ENCODE measurements at places on chromosomes 7 and 10.

GRCh38 chr10:85459906-85460305 lies 906.7 kb downstream of the GRID1 start:
- no peak for DNase-seq

GRCh38 chr7:112930787-112931186 lies 140.6 kb upstream of the TMEM168 start:
- no peak for DNase-seq

DNA sequence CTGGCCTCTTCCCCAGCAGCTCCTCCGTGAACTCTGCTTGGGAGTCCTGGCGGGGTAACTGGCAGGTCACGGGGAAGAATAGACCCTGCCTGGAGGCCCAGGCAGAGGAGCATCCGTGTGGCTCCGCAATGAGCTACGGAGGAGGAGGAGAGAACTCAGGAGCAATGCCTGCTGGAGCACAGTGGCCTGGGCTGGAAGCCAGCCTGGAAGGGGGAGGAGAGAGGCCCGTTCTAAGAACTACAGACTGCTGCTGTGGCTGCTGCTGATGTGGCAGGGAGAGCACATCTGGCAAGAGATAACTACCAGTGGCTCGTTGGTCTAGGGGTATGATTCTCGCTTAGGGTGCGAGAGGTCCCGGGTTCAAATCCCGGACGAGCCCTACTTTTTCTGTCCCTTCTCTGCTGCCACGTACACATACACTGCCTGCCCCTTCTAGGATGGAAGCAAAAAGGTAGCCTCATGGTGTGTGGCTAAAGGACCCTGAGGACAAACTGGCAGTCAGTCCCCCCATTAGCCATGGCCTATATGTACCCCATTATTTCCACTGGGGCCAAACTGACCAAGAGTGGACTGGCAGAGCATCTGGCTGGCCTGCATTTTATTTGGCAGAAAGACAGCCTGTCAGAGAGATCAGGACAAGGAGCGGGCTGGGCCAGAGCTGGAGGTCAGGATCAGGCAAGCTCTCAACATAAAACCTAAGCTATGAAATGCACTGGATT lies 7.7 kb upstream of the OPN1SW start:
- DNase-seq = no peak

DNA sequence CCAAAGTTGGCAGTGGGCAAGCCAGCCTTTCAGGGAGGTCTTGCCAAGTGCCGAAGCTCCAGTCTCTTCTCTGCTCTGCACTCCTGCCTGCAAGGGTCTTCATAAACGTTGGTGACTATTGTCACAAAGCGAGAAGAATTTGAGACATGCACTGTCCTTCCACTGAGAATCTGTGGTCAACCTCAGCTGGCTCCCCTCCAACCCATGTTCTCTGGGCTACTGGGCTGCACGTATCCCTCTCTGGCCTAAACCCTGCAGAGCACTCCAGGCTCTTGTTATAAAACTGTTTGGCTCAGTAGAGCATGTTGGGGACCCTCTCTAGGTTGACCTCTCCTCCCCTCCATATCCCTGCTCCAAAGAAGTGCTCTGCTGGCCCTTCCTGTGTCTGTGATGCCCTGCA lies 260.4 kb upstream of the NFE2L3 start:
- DNase-seq = no peak

DNA sequence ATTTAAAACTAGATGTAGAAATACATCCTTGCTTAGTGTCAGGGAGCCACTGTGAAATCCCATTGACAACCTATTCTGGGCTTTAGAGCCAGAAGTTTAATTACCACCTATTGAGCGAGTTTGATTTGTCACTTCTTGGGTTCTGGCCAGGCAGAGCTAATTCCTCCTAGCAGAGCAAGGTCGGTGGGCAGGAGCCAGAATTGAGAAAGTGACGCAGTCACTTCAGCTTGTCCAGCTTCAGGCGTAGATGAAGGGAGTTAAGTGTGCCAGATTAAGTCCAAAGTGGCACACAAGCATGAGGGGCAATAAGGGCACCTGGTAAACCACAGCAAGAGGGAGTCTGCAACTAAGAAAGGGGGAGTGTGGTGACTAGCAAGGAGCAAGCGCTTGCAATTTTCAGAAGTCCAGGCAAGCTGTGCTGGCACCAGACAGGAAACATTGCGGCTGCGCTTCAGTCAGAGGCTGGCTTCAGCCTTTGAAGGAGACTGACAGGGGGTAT lies 119.4 kb downstream of the ST7 start:
- no peak for DNase-seq

DNA sequence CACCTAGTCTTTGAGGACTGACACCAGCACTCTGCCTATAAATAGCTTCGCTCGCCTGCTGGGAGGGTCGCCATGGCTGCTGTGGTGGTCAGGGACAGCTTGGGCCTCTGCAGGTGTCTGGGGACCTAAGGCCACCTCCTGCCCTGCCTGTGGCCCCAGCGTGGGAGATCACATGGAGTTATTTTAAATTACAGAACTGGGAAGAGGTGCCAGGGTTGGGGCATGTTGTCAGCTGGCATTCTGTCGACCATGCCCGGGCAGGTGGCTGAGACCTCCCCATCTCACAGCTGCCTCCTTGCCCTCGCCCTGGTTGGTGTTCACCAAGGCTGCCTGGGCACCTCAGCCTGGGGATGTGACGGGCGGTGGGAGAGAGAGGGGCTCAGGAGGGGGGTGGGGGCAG lies 18.1 kb downstream of the SHH start:
- DNase-seq = no peak

DNA sequence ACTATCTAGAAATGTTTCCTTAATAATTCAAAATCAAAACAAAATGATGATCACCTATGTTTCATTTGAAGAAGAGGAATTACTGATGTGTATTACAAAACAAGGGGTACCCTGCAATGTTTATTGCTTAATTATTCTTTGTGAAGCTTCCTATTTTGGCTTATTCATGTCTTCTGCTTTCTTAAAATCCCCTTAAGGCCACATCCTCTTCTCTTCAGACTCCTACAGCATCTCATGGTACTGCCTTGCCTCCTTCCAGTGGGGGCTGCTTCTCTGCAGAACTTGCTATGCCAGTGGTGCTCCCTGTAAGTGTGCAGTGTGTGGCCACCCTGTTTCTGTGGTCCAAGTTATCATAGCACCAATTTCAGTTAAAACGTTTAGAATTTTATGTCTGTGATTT lies 35.0 kb downstream of the CCDC146 start:
- DNase-seq = no peak

GRCh38 chr7:2371329-2371728 lies 16.7 kb downstream of the EIF3B start:
- DNase-seq = no peak

- no peak for DNase-seq
Measured at GRCh38 chr10:42872865-42873435, 90.4 kb downstream of the BMS1 start.

- no peak for DNase-seq
Measured at GRCh38 chr10:32982911-32983909, 25.2 kb upstream of the ITGB1 start.

DNA sequence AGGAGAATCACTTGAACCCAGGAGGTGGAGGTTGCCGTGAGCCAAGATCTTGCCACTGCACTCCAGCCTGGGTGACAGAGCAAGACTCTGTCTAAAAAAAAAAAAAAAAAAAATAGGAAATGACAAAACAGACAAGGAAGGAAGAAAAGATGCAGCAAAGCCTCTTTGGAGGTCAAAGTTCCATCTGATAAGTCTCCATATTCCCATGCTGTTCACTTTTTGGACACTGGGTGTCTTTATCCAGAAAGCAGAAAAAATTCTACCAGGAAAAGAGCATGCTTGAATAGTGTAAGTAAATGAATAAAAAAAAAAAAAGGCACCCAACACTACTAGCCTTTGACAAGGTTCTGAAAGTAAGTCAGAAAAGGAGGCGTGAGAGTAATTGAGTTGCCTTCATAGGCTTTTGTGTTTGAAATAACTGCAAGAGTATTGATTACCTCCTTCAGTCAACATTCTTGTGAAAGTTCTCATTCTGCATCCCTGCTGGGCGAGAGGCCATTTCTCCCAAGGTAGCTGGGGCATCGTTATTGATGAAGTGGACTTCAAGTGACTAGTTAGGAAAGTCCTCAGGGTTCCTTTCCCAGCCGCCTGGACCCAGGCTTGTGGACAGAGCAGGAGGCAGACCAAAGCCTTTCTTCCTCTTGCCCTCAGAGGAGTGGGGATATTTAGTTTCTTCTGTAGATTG lies 133.3 kb upstream of the KIF5B start:
- DNase-seq = no peak

GRCh38 chr7:81684514-81685269 lies 85.2 kb downstream of the HGF start:
- no peak for DNase-seq

DNA sequence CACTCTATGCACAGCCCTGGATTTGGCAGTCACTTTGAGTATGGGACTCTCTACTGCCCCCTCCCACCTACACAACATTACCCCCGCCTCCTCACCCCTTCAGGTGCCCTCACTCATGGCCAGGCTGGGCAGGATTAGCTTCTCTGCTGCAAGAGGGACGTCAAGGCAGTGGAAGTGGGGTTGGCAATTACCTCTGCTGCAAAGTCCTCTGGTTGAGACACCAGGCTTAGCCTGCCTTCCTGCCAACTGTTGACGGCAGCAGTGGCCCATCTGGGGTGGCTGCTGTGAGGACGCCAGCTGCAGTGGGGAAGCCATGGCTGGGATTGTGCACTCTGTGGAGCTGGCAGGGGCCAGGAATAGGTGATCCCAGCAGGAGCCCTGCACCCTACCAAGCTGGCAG lies 26.7 kb downstream of the SVIL start:
- DNase-seq = no peak

GRCh38 chr10:29849126-29849833 lies 210.1 kb downstream of the JCAD start:
- no peak for DNase-seq

DNA sequence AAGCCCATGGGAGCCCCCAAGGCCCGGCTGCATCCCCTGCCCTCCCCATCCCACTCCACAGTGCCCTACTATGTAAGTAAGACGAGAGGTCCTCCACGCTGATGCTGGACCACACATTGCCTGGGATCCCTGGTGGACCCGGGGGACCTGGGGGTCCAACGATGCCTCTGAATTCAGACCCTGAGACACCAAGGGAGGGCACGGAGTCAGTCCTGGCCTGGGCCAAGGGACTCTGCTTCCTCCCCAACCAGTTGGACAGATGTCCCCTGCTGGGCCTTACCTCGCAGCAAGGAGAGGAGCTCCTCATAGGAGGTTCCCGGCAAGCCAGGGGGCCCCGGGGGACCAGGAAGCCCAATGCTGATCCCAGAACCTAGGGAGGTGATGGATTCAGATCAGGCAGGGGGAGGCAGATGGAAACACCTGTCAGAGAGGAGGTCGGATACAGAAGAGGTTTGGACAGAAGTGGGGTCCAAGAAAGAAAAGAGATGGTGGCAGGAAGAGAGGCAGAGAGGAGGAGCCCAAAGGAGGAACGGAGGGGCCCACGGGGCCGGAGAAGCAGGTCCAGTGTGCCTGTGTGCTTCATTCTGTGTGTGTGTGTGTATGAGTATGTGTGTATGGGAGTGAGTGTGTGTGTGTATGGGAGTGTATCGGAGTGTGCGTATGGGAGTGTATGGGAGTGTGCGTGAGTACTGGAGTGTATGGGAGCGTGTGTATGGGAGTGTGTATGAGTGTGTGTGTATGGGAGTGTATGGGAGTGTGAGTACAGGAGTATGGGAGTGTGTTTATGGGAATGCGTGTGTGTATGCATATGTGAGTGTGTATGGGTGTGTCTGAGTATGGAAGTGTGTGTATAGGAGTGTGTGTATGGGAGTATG lies 50.2 kb downstream of the COL17A1 start:
- DNase-seq = no peak

GRCh38 chr7:148791546-148791945 lies 92.5 kb downstream of the EZH2 start:
- no peak for DNase-seq

DNA sequence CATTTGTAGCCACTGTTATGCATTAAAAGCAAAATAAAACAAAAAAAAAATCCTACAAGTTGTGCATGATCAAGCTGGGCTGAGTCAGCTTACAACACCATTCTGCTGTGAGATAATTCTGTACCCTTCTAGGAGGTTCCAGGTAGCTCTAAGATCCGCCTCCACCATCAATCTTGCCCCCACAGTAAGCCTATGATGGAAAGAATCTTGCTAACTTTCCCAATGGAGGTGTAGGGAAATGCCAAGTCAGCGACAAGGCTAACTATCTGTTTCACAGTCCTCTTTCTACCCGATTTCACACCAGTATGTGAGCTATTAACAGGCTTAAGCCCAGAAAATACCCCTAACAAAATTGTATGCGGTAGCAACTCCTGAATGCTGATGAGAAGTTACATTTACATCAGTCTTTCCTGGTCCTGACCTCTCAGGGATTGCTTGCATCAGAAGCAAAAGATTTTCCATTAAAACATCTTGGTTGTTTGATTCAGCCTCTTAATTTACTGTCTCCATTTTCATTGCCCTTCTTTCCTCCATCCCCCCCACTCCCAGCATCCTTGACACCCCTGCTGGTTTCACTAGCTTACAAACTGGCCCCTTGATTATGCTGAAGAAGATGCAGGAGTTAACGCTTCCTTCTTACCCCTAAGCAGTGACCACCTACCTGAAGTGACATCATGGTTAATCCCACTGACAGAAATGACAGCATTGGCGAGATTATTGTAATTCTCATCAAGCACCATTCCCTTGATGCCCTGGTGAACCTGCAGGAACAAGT lies 27.8 kb downstream of the CPN1 start:
- DNase-seq = no peak

DNA sequence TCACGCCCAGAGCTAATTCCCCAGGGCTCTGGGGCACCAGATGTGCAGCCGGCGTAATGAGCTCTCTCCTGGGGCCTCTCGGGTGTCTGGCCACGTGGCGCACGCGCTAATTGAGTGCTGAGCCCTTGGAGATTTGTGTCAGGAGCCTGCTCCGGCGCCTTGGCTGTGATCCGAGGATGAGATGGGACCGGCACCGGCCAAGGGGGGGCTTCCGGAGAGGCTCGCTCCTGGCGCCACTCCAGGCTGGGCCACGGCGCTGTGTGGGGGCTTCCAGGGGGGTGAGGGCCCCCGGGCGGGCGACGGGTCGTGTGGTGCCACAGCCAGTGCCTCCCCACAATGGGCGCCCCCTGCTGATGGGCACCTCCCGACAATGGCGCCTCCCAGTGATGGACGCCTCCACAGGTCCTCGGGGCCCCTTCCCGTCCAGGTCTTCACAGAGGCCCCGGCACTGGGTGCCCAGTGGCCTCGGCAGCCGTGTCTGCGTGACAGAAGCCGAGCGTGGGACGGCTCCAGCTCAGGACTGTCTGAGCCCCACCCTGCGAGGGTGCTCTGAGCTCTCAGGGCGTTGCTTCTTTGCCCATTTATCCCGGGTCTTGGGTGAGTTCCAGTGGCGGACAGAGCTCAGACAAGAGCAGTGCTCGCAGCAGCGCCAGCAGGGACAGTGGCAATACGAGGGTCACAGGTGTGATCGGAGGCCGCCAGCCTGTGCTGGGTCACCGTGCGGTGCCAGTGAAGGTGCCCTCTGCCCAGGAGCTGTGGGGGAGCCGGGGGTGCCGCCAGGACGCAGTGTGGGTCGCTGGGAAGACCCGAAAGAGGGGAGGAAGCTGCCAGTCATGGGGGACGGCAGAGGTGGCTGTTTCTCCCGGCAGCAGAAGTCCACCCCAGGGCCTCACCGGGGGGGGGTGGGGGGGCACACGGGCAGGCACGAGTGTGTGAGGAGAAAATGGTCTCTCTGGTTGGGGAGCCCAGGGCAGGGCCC lies 8.2 kb upstream of the NKX6-2 start:
- DNase-seq = no peak

GRCh38 chr10:50398823-50399222 lies 147.5 kb upstream of the ASAH2 start:
- DNase-seq = no peak

Data from stimulated activated CD4-positive, alpha-beta T cell treated with anti-CD3 and anti-CD28 coated beads, Interleukin-15, amount 100 ng/mL, for 1 hour (primary cell).